ENCODE measurements at places on chromosomes 1 and 21.

- no peak for DNase-seq
Measured at GRCh38 chr1:169523904-169524303, 38.2 kb upstream of the SLC19A2 start.

DNA sequence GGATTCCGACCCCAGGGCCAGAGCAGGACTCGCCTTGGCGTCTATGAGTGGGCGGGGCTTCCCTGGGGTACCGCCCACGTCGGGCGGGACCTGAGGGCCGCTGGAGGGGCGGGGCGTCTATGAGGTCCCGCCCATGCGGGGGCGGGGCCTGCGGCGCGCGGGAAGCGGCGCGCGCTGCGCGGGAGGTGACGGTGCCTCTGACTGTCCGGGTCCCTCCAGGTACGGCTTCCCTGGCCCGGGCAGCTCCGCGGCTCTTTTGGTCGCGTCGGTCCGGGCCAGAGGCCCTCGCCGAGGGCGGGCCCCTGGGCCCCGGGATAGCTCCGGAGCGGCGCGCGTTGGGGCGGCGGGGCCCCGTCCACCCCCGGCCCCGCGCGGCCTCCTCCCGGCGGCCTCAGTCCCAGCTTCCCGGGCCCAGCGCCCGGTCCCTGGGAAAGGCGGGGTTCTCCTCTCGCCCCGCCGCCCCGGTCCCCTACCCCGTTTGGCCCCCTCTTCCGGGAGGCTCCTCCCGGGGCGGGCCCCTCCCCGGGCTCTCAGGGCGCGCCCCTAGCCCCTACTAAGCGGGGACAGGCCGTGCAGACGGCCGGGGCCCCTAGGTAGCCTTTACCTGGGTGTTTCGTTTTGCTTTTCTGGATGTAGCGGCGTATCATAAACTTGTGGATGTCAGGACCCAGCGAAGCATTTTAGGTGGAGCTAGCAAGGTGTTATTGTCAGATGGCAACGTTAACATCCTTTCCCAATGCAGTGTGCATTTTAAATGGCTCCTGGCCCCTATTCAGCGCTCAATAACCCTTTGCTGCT lies at the start of gene CHAF1B:
CHAF1B (plus strand) TSS at position 160 of the 798 bp plus-strand sequence. CDS start 745 bp downstream, outside the sequence.
- DNase-seq: peak; percentile 71

GRCh38 chr21:44255511-44255981 lies 6.2 kb downstream of the DNMT3L start:
- peak; percentile 8 for DNase-seq

DNA sequence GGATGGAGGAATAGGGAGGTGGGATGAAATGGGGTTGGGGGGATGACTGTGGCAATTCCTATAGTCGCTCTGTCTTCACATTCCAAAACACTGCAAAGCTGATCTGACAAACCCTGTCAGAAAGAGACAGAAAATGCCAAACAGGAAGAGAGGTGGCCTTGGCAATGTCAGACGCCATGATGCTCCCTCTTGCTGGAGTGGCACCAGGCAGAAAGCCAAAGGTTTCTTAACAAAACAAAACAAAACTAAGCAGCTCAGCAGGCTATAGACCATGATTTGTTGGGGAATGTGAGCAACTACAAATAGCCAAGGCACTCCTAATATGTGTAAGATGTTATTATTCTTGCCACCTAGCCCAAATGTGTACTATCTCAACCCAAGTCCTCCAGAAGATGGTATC lies 42.9 kb upstream of the PLA2G2C start:
- no peak for DNase-seq

DNA sequence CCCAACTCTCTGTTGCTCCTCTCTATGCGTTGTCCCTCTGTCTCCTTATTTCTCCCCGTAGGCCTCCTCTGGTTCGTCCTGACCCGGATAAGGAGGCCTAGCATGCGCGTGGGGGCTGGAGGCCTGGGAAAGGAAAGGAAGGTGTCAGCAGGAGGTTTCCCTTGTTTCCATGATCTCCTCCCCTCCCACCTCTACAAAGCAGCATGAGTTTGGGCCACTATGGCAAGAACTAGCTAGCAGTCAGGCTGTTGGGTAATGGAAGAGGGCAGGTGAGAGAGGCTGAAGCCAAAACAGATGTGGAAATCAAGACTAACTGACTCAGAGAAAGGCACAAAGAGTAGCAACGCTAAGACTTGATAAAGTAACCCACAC lies 687 bp upstream of the SEMA6C start:
- no peak for DNase-seq

DNA sequence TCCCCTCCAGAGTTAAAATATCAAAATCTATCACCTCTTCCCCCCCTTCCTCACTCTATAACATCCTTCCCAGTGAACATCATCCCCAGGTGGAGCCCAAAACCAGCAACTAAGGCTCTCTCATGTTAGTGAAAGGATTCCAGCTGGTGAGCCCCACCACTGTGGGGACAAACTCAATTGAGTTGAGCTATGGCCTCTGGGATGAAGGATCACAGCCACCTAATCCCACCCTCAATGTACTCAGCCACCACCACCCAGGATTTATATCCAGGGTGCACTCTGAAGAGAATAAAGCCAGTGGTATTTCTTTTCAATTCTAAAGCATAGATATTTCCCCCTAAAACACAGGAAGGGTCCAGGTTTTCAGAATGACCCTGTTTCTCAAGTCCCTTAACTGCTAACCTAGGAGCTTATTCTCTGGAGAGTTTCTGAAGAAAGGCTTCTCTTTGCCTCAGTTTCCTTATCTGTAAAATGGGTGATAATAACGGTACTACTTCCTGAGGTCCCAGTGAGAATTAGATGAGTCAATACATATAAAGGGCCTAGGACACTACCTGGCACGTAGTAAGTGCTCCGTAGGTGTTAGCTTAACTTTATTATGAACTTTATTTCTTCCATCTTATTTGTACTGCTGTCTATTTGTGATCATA lies 15.6 kb upstream of the BOLA1 start:
- DNase-seq: no peak

GRCh38 chr1:98288494-98288893 lies 367.7 kb upstream of the DPYD start:
- DNase-seq: no peak

- DNase-seq: no peak
Measured at GRCh38 chr1:19064906-19065450, 108.5 kb upstream of the IFFO2 start.

DNA sequence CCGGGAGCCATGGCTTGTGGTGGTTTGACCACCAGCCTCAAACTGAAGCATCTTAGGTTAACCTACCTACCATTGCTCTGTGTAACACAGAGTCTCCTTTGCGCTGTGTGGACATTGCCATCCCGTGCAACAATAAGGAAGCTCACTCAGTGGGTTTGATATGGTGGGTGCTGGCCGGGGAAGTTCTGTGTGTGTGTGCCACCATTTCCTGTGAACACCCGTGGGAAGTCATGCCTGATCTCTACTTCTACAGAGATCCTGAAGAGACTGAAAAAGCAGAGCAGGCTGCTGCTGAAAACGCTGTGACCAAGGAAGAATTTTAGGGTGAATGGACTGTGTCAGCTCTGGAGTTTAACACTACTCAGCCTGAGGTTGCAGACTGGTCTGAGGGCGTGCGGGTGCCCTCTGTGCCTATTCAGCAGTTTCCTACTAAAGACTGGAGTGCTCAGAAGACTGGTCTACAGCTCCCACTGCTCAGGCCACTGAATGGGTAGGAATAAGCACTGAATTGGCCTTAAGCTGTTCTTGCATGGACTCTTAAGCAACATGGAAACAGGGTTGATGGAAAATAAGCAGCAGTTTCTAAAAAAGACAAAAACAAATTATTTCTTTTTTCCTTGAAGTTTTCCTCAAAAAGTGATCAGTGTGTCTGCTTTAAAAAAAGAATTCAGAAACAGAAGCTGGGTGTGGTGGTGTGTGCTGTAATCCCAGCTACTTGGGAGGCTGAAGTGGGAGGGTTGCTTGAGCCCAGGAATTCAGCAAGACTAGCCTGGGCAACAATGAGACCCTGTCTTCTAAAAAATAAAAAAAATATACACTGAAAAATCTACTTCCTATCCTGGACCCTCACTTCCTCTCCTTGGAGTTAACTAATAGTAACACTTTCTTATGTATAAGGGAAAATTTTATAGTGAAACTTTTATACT lies 14.6 kb downstream of the CEP350 start:
- peak; percentile 24 for DNase-seq

DNA sequence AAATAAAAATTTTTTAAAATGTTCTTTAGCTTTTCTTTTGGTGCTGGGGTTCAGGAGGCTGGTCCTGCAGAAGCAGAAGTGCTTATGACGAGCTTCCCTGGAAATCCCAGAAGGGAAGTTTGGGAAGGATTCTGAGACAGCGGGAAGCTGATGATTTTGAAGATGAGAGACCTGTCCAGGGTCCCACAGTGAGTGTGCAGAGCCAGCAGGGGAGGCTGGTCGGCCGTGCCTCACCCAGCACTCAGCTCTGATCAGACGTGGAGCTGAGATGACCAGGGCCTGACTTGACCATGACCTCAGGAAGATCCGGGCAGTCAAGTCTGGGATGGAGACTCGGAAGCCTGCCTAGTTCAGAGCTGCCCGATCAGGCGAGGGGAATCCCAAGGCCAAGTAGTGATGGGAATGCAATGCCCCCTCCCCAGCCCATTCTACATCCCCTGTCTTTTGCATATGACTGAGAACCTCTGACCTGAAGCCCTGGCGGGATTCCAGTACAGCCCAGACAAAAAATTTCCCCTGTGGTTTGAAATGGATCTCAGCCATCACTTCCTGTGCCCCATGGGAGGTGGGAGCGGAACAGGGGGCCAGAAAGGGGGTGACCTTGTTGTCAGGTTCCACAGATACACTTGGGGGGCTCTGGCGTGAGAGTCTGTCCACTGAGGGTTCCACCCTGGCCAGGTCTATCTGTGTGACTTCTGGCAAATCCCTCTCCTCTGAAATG lies 96.8 kb upstream of the RUNX3 start:
- DNase-seq: no peak

DNA sequence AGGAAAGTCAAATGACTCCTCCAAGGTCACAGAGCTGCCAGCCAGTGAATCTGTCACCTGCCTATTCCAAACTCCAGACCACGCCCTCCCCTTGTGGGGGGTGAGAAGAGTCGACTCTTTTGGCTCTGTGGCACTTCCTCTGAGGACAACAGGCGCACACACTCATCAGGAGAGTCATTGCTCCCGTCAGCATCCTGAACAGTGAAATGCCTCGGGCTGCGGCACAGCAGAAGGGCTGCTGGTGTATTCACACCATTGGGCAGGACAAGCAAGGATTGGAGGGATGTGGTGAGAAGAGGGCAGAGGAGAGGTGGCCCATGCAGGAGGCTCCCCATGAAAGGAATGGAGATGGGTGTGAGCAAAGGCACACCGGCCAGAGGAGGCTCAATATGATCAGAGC lies 239.0 kb downstream of the TOMM20 start:
- DNase-seq: no peak

DNA sequence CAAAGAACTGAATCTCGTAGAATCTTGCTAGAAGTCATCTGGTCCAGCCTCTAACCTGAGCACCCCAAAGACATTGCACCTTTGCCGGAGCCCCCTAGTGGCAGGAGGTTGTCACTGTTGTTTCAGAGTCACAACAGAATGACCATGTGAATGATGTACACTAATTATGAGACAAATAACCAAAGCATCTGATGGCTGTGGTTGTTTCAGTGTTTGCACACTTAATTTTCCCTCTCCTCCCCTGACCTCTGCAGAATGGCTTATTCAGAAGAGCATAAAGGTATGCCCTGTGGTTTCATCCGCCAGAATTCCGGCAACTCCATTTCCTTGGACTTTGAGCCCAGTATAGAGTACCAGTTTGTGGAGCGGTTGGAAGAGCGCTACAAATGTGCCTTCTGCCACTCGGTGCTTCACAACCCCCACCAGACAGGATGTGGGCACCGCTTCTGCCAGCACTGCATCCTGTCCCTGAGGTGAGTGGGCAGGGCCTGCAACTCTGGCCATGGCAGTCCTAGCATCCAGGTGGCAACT lies 26.4 kb downstream of the TRAF5 start:
- no peak for DNase-seq

DNA sequence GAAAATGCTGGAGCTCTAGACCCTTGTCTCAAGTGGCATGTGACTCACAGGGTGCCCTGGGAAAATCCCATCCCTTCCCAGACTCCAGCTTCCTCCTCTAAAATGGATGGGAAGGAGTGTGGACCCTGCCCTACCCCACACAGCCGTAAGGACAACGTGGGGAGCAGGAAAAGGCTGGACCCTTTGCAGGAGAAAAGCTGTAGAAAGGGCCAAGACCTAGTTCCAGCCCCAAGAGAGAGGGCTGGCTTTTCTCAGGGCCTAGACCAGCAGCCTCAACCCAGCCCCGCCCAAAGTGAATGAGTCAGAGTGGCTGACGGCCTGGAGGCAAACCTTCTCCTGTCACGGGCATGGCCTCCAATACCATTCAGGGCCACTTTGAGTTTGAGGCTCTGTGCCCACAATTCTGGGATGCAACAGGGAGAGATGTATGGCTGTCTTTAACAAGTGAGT lies 1.1 kb downstream of the LAMB3 start:
- peak; percentile 75 for DNase-seq

- peak; percentile 52 for DNase-seq
Measured at GRCh38 chr1:209150114-209150513, 433.4 kb upstream of the CAMK1G start.

- DNase-seq: no peak
Measured at GRCh38 chr1:6805004-6805416, 19.8 kb downstream of the CAMTA1 start.

DNA sequence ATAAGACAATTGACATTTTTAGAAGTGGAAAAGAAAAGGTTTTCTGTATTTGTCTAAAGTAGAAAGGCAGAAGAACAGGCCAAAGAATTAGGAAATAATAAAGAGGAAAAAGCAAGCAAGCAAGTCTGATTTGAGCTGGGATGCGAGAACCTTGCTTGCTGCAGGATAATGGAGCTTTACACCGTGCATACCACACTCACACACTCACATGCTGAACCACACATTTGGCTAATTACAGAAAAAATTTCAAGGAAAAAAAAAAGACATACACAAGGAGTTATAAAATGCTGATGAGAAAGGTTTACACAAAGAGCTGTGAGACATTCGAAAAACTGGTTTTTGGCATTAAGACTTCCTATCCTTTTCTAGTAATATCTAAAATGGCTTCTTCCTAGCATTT lies 593.9 kb downstream of the KIF26B start:
- DNase-seq: no peak

GRCh38 chr1:73839922-73840321 lies 358.1 kb downstream of the LRRIQ3 start:
- DNase-seq: peak; percentile 1

DNA sequence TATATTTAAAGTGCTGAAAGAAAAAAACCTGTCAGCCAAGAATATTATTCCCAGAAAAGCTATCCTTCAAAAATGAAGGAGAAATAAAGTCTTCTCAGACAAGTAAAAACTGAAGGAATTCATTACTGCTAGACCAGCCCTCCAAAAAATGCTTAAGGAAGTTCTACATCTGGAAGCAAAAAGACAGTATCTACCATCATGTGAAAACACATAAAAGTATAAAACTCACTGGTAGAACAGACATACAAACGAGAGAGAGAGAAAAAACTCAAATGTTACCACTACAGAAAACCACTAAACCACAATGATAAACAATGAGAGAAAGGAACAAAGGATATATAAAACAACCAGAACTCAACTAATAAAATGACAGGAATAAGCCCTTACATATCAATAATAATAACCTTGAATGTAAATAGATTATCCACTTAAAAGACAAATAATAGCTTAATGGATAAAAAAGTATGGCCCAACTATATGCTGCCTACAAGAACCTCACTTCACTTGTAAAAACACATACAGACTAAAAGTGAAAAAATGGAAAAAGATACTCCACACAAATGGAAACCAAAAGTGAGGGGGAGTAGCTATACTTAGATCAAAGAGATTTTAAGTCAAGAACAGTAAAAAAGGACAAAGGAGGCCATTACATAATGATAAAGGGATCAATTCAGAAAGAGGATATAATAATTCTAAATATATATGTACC lies 22.0 kb downstream of the NSL1 start:
- DNase-seq: peak; percentile 10

- no peak for DNase-seq
Measured at GRCh38 chr1:240350910-240351331, 259.2 kb downstream of the FMN2 start.
